NCI-H524 treated with DMSO at 0.1 percent for 48 hours (cell line): ENCODE measurements at places on chromosomes 2 and 18.

DNA sequence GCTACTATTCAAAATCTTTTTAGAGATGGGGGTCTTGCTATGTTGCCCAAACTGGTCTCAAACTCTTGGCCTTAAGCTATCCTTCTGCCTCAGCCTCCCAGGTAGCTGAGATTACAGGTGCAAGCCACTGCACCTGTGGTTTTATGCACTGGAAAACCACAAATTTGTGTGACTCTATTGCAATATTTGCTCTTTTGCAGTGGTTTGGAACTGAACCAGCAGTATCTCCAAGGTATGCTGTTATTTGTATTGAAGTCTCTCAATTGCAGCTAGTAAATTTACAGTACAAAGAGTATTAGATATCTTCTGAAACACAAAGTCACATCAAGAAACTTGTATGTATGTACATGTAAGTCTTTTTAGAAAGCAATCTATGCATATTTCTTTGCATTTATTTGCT, 46.2 kb downstream of the PPP4R1 start:
- DNase-seq, result no peak

DNA sequence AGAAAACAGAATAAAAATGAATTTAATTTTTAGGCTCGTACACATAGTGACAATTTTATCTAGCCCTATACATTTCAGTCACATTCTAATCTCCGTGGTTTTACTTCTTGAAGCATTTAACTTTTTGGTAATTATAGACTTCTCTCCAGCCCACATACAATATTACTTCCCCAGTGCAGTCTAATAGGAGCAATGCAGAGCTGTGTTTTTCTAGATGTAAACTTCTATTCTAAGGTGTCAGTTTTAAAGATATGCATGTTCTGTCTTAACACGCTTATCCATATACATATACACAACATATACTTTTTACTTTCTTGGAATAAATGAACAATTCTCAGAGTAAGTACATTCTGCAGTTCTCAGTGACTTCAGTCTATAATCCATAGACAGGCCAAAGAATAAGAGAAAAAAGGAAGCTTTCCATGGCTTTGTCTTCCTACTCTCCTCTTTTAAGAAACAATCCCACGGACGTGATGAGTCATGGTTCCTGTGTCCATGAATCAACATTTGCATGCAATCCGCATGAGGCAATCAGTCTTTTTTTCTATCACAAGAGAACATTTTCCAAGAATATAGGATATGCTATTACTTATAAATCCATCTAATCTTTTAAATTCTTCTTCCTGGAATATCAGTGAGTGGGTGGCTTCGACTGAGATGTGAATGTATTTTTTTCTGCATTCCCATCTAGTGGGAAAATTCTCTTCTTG, 42.8 kb downstream of the CCDC102B start:
- DNase-seq, result no peak

GRCh38 chr2:24539258-24539657, 48.2 kb downstream of the NCOA1 start:
- DNase-seq, result no peak

GRCh38 chr2:11963966-11964365, 217.5 kb downstream of the LPIN1 start:
- no peak for DNase-seq

GRCh38 chr2:238284802-238285515, 3.5 kb downstream of the PER2 start:
- no peak for DNase-seq

GRCh38 chr2:170292415-170292814, 114.5 kb downstream of the MYO3B start:
- no peak for DNase-seq

DNA sequence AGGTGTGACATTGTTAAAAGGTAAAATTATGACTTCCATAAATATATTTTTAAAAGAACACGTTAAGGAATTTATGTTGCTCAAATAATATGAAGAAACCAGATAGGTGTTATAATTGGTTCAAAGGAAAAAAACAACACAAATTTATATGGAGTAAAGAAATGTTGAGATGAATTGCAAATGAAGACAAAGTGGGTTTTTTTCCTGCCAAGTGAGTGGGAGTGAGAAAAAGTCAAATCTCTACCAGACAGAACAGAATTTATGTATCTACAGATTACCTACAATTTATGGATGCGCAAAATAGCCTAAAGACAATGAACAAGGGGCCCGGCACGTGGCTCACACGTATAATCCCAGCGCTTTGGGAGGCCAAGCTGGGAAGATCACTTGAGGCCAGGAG, 159.7 kb upstream of the SLC1A4 start:
- DNase-seq, result no peak

GRCh38 chr2:170950221-170950761, 21.2 kb downstream of the GORASP2 start:
- DNase-seq, result no peak

- DNase-seq, result no peak
These were observed 34.5 kb upstream of the NABP1 start for GRCh38 chr2:191643429-191643828.

DNA sequence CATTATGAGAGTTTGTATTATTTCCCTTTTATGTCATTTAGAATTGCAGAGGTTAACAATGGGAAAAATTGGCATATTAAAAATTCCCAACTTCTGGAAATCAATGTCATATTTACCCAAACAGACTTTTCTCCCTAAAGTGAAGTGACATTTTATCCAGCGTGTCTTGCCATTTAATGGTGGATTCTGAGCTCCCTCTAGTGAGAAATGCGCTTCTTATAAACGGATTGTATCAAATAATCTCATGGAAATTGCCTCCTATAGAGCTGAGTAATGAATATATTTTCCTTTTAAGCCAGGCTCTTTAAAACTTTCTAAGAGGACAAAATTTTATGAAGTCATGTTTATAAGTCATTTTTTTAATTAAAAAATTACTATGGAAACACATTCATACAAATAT, 5.7 kb upstream of the GCFC2 start:
- no peak for DNase-seq

- DNase-seq, result no peak
These were observed 403.3 kb downstream of the METTL4 start for GRCh38 chr18:2168022-2168421.

GRCh38 chr18:31225668-31226067, 63.0 kb upstream of the DSC1 start:
- no peak for DNase-seq

GRCh38 chr2:98140210-98140609, 53.2 kb downstream of the VWA3B start:
- DNase-seq, result no peak

- no peak for DNase-seq
These were observed 93.9 kb downstream of the TMEM131 start for GRCh38 chr2:97901862-97902261.

DNA sequence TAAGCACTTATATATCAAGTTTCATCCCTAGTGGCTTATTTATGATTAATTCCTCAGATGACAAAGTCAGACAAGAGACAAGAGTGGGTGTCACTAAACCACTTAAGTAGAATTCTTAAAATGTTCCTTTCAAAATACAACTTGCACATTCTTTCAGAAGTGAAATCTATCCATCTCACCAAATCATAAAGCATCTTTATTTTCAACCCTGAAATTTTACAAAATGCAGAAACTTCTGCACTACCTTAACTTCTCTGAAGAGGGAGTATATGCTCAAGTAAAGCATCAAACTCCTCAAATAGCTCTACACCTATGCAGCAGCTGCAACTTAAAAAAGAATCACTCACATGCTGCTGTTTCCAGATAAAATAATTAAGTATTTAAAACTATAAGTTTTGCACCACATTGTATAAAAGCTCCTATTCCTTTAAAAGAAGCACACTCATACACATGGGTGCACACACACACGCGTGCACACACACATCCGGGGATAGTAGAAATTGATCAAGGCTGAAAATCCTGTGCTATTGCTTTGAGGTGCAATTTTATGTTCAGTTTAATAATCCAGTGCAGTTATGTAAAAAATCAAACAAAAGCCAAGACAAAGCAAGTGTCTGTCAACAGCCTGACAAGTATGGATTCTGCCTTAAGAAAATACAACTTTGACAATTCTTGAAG, 244.5 kb downstream of the TCF4 start:
- peak; percentile 47 for DNase-seq

- DNase-seq, result no peak
These were observed 121.0 kb upstream of the SLC39A10 start for GRCh38 chr2:195535911-195536522.

GRCh38 chr2:194104687-194105086, 1552.3 kb upstream of the SLC39A10 start:
- DNase-seq, result no peak

DNA sequence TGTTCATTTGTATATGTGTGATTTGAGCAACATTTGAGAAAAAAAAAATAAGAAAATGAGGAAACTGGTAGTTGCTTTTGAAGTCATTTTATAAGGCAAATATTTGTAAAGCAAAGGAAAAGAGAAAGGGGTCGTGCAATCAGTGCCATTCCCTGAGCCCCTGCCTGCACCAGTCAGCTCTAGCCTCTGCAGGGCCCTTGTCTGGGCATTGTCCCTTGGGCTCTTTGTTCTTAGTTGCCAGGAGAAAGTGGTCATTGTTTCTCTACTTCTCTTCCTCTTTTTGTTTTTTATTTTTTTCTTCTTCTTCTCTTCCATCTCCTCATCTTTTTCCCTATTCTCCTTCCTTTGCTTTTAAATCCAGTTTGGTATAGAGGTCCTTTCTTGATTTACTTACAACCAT, 175.3 kb upstream of the CREB1 start:
- no peak for DNase-seq

DNA sequence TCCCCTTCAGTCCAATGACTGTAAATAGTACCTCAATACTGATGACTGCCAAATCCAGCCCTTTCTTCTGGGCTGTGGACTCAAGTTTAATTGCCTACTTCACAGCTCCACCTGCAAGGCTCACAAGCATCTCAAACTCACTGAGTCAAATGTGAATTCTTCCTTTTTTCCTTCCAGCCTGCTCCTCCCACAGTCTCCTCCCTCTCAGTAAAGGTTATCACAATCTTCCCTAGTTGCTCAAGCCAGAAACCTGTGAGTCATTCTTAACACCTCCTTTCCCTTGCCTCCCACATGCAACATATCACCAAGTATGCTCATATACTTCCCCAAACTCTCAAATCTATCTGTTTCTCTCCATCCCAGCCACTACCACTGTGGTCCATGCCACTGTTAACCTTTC, 3.7 kb upstream of the MFSD6 start:
- no peak for DNase-seq

- peak; percentile 17 for DNase-seq
These were observed 261.6 kb downstream of the ASXL3 start for GRCh38 chr18:33839452-33840211.

GRCh38 chr2:186379052-186379451, 107.0 kb upstream of the ZC3H15 start:
- DNase-seq, result no peak

DNA sequence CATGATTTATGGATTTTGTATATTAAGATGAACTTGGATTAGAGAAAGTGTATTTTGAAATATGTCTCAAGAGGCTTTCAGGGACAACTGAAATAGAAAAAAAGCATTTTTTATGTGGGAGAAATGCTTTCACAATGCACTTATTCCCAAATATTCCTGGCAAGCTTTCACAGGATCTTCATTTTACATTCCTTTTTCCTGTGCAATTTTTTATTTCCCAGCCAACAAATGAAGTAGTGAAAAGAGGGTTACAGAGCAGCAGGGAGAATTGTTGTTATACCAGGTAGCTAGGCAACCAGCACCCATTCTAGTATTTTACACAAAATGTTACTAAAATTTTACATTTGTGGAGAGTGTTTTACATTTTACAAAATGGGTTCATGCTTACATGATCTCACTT, 167.0 kb upstream of the RPRM start:
- no peak for DNase-seq

- no peak for DNase-seq
These were observed 841.8 kb downstream of the SLC4A3 start for GRCh38 chr2:220469201-220469600.

DNA sequence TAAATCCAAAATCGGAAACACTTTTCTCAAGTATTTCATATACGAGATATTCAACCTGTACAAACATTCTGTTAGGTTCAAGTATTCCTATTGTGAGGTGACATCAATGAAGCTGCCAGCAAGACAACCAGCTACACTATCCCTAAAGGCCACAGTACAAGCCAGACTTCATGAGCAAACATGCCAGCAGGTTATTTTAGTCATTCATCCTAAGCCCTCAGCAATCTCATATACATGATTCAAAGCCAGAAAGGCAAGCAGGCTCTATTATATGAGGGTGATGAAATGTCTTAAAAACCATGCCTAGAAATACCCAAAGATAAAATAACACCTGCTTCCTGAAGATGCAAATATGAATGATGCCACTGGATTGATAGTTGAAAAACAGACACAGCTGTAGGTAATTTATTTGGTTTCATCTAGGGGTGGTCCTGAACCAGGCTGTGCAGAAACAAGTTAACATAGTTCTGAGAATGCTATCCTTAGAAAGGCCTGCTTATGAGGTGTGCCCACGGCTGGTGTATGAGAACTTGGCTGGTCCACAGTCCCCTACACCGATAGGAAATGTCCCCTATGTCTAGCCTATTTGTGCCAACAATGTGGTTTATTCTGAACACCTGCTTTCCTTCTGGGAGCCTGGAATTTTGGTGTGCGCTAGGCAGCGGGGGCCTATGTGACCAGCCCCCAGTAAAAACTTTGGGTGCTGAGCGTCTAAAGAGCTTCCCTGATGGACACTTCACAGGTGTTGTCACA, 48.2 kb upstream of the KIDINS220 start:
- no peak for DNase-seq

GRCh38 chr18:25113566-25113965, 238.4 kb downstream of the ZNF521 start:
- no peak for DNase-seq

- DNase-seq, result no peak
These were observed 3.5 kb downstream of the FAM110C start for GRCh38 chr2:42788-43187.

- DNase-seq, result no peak
These were observed 16.1 kb upstream of the OTX1 start for GRCh38 chr2:63034526-63034925.

DNA sequence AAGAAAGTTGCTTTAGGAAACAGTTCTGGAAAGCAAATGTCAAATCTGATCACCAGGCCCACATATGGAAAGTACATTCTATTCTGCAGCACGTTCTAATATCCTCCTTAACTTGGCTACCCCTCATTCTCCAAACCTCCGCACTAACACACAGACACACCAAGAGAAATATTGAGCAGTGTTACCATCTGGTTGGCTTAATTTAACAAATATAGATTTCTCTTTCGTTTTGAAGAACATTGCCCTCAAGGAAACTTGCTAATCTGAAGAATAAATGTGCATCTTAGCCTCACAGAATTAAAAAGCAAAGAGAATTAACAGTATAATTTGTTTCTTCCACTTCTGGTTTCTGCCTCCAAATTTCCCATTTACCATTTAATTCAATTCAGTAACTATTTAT, 72.8 kb upstream of the TTC39C start:
- DNase-seq, result no peak
